ENCODE measurements at places on chromosomes 4 and X.

DNA sequence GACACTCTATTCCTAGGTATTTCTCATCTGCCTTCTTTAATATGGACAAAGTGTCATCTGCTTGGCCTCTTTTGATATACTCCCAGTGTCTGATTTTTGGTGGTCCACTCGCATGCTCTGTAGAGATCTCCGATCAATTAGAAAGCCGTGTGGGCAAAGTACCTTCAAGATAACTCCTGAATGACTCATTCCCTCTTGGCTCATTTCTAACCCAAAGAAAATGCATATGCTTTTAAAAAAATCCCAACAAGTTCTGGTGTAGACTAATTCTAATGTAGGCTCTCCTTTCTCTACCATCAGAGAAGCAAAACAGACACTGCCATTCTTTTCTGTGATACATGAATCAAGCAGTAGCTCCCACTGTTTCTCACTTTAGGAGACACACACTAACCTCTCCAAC, 714.9 kb upstream of the ADGRL3 start:
- DNase-seq = no peak

DNA sequence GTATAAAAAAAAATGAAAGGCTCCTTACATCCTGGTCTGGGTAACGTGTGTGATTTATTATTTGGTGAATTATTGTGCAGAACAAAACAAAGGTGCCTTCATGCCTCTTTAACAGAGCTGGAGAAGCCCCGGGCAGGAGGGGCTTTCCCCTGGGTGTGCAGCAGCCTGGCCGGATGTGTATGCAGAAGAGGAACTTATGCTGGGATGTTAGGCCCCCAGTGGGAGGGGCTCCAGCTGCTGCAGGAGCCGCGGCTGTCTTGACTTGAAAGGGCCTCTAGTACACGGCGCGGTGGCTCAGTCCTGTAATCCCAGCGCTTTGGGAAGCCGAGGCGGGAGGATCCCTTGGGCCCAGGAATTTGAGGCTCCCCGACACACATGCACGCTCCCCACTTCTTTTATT, 16.0 kb downstream of the CCNQ start:
- peak; percentile 73 for DNase-seq

GRCh38 chrX:39948582-39948981, 149.2 kb downstream of the BCOR start:
- DNase-seq = no peak

GRCh38 chrX:45749375-45749774, 548.7 kb upstream of the DIPK2B start:
- DNase-seq = no peak

GRCh38 chr4:10033191-10033881, 12.0 kb upstream of the SLC2A9 start:
- DNase-seq = no peak

DNA sequence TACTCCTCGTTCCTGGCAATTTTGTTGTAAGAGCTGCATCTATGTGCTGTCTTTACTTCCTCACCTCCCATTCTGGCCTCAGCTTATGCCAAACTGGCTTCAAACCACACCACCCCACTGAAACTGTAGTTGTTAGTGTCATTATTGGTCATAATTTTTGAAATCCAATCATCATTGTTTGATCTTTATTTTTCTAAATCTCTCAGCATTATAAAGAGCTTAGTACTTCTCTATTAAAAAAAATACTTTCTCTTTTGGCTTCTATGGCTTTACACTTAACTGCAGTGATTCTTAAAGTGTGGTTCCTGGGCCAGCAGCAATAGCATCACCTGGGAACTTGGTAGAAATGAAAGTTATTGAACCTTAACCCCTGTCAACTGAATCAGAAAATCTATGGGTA, 83.5 kb upstream of the GRPR start:
- DNase-seq = no peak

- DNase-seq = no peak
Measured at GRCh38 chr4:124333466-124333865, 379.1 kb downstream of the ANKRD50 start.

GRCh38 chr4:5044341-5044740, 6.9 kb upstream of the STK32B start:
- DNase-seq = no peak

GRCh38 chr4:183657564-183657963, 1.4 kb downstream of the RWDD4 start:
- no peak for DNase-seq

DNA sequence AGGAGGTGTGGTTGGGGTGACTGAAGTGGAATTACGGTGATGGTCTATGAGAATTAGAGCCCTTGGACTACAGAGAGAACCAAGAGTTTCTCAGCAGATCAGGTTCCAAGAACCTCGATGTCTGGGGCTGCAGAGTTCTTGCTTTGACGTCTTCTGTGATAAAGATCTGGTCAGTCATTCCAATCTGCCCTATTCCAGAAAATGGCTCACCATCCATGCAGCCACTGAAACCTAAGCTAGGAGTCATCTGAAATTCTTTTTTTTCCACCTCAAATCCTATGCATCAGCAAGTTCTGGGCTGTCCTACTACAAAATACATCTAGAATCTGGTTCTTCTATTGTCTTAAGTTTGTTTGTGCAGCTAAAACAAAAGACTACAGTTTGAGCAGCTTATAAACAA, 254.4 kb upstream of the PGRMC2 start:
- no peak for DNase-seq

DNA sequence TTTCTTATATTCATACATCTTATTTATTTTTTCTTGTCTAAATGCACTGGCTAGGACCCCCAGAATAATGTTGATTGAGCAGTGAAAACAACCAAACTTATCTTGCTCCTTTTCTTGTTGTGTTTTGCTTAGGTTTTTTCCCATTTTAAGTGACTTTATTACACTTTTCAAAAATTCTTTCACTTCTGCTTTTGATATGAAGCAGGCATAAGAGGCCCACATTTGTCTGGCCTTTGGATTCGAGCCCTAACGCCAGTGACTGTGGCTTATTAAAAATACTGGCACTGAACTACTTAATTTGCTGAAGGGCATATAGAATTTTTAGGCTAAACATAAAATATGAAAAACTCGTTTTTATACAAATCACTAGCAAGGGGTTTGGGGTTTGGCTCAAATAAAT, 197.0 kb downstream of the ASB9 start:
- no peak for DNase-seq

DNA sequence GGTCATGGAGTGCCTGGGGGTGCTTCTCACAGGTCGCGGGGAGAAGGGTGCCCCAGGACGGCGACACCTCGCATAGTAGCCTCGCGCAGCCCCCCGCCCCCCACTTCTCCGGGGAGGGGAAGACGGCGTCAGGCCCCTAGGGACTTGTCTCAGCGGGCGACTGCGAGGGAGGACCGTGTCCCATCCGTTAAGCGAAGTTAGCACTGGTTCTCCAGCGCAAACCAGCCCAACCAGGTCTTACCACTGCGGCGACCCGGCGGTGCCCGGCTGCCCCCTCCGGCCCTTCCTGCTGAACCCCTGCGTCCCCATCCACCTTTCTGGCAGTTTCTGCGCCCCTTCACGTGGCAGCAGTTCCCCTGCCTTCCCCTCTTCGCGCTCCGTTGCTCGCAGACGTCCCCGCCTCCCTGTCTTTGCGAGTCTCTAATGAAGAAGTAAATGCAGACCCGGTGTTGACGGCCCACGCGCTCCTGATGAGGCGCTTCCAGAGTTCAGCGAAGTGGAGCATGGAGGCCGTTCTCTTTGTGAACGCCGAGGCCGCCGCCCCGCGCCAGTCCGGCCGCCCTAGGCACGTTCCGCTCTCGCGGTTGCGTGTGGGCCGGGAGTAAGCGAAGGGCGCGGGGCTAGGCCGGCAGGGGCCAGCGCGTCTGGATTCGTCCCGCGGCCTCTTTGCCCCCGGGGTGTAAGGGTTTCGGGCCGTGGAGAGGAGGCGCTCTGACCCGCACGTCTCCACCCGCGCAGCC, 3.0 kb downstream of the SLIT2 start:
- DNase-seq = no peak

DNA sequence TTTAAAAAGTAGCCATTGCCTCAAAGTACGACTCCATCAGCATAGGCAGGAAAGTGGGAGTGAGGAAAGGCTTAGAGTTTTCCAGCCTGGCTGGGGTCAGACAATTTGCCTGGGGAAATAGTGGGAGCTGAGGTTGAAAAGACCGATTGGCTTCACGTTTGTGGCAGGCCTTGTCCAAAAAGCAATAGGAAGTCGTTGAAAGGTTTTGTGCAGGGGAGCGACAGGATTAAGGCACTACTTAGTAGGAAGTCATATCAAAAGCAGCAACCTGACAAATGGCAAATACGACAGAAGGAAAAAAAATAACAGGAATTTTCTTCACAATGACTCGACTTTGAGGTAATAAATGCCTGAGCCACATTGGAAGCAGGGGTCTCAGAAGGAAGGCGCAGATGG, 691 bp upstream of the EREG start:
- DNase-seq = no peak

DNA sequence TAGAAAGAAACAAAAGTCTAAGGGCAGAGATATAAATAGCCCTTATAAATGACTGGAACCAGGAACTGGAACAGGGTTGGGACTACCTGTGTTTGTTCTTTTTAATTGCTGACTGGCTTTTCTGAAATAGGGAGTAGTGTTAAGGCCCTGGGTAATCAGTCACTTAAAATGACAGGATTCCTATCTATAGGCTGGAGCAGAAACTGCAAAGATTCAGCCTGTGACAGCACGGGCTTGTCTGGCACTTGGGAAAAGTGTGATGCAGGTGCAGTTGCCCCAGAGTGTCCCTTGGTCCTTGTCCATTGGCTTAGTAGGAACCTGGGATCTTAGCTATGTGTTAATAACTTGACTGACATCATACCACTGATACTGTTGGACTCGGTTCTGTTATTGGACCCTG, 14.7 kb upstream of the PLAC8 start:
- DNase-seq = no peak

DNA sequence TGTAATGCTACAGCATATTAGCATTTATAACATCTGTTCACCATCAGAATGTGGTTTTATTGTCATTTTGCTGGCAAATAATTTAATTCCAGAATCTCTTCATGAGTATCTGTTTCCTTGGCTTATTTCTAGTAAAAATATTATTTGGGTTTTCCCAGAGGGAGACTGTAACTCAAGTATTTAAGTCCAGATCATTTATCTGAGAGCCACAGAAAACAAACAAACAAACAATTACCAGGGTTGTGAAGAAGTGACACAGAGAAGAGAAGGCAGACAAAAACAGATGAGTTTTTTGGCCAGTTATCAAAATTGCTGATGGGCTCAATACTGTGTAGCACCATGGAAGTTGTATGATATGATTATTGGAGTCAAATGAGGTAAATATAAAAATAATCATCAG, 515.1 kb downstream of the TECRL start:
- DNase-seq = no peak

DNA sequence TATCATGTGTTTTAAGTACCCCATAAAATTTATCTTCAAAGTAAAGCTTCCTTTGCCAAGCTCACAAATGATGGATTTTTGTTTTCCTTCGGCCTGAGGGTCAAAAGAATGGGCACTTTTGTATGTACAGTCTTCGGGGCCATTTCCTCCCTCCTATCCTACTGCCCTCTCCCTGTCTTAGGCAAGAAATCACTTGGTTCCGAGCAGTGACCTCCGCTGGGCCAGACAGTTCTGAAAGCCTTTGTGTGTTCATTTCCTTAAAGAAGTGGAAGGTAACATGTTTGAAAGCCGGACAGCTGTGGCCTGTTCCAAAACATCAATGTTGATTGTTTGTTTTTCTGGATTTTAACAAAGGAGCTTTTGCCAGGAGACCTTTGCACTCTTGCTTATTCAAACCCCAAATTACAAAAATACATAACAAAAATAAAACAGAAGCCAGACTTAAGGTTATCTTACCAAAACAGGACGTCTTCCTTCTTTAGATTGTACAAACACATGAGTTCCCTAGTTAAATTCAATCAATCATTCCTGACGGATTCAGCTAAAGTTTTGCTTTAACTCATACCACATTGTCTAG, 110.6 kb upstream of the LIMCH1 start:
- DNase-seq = no peak

DNA sequence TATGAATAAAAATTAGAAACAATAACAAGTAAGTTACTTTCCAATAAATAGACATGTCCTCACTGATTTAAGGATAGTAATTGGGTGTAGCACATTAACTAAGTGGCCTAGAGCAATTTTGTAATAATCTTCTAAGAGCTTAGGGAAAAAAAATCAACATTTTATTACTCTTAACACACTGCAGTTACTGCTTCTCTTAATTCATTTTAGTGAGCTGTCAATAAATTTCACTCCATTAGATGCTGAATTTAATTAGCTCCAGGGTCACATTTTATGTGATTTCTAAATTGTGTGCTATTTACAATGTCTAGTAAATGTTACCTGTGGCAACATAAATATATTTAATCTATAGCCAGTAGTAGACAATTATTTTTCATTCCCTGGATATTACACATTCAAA, 612.0 kb downstream of the C4orf33 start:
- DNase-seq = no peak

GRCh38 chr4:174357321-174357720, 73.6 kb downstream of the CEP44 start:
- no peak for DNase-seq

DNA sequence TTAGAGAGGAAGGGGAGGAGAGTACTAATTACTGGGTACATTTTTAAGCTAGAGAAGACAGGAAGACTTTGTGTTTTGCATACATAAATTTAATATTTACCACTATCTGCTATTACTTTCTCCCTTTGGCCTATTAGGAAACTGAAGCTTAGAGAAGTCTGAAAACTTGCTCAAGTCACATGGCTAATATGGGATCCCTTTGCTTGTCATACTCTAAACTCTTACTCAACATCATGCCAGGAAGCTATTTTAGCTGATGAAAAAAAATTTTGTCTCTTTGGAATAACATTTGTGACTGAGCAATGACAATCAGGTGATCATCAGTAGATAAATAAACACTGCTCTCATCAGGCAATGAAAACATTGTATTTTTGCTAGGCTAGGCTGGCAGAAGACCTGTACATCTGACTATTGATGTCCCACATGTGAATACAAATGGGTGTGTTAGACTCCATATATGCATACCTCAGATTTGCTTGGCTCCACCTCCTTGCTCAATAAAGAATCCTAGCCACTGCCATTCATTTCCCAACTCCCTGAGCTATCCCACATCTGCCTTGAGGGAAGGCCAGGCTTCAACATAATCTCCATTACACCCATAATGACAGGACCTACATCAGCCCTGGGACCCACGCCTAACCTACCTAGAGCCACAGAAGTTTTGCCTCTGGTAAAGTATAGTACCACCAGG, 17.0 kb upstream of the DCLK2 start:
- DNase-seq = no peak

DNA sequence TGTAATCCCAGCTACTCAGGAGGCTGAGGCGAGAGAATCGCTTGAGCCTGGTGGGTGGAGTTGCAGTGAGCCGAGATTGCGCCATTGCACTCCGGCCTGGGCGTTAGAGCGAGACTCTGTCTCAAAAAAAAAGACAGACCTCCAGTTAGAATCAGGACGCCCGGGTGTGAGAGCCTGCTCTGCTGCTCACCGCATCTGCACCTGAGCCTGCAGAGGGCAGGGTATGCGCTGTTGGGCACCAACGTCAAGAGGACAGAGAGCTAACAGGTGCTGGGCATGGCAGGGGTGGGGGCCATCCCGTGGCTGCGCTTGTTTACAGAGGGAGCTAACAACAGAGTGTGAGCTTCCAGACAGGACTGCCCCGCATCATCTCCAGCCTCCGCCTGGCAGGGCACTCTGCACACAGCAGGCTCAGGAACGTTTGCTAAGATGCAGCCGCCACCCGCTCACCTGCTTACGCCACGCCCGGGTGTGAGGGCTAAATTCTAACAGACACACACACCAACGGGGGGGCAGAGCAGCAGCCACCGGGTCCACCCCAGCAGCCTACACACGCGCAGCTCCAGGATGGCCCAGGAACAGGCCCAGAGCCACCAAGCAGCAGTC, 50.0 kb upstream of the CPLX1 start:
- DNase-seq = no peak

- no peak for DNase-seq
Measured at GRCh38 chr4:185576962-185577950, 41.9 kb upstream of the PDLIM3 start.

- no peak for DNase-seq
Measured at GRCh38 chr4:169142906-169143305, 127.8 kb downstream of the SH3RF1 start.

Data from activated CD4-positive, alpha-beta T cell treated with anti-CD3 and anti-CD28 coated beads for 48 hours (primary cell).